ENCODE measurements at places on chromosomes 3 and 15.

- no peak for DNase-seq
Measured at GRCh38 chr3:160945336-160945735, 159.8 kb downstream of the B3GALNT1 start.

GRCh38 chr3:51966486-51966885 lies 768 bp downstream of the PCBP4 start:
- no peak for DNase-seq

DNA sequence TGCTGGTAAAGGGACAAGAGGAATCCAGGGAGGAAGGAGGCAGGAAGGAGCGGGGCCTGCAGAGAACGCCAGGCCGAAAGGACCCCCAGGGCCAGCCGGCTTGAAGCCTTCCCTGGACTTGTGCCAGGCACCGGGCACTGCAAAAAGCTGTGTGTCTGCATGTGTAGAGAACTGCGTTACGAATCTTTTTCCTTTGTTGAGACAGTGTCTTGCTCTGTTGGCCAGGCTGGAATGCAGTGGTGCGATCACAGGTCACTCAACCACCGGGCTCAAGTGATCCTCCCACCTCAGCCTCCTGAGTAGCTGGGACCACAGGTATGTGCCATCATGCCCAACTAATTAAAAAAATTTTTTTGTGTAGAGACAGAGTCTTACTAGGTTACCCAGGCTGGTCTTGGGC lies 17.0 kb upstream of the MUC4 start:
- no peak for DNase-seq

DNA sequence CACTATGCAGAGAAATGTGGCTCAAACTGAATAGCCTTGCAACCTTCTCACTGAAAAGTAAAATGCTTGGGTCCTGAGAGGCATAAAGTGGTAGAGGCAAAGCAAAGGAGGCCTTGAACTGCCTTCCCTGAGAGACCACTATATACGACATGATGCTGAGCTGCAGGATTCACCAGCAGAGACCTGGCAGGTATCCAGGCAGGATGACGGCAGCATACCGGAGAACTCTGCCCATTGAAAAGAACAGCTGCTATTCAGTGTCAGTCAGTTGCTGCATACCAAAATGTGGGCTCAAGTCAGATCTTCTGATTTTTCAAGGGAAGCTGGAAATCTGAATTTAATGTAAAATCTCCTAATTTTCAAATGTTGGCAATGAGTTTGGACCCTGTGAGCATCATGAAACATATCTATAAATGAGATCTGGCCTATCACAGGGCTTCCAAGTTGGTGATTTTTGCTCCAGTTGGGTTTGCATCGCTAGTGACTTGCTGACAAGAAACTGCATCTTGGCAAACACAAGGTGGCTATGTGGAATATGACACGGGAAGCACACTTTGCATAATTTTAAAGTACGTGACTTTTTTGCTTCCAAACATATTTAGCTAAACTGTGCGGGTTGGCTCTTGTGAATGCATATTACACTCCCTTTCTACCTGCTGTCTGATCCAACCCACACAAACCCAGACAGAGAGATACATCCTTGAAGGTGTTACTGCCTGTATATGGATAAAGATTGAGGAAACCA lies 529.0 kb downstream of the AGBL1 start:
- DNase-seq: no peak

GRCh38 chr3:123256256-123256655 lies 54.5 kb downstream of the SEC22A start:
- no peak for DNase-seq

- DNase-seq: no peak
Measured at GRCh38 chr3:47594792-47595191, 16.1 kb upstream of the CSPG5 start.

DNA sequence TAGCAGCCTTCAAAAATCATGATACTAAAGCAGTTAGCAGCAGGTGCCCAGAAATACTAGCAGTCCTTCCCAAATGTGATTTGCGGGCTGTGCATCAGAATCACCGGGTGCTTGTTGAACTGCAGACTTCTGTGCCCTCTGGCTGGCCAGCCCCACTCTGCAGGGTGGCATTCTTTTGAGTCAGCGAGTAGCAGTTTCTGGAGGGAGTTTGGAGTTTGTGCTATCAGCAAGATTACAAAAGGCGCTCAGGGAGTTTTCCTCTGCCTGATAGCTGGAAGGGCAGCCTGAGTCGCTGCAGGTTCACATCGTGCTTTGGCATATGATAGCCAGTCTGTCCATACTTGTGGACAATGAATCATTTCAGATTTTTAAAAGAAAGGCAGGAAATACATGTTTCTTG lies 57.6 kb downstream of the CLDN11 start:
- DNase-seq: no peak

- DNase-seq: no peak
Measured at GRCh38 chr3:179450901-179451264, 387 bp downstream of the GNB4 start.

GRCh38 chr3:39808467-39809180 lies 785 bp upstream of the MYRIP start:
- no peak for DNase-seq

- DNase-seq: no peak
Measured at GRCh38 chr3:130384476-130385025, 39.1 kb downstream of the COL6A5 start.

- DNase-seq: no peak
Measured at GRCh38 chr3:10187290-10187876, 22.7 kb downstream of the IRAK2 start.

- no peak for DNase-seq
Measured at GRCh38 chr3:152858170-152858800, 23.4 kb downstream of the P2RY1 start.

- no peak for DNase-seq
Measured at GRCh38 chr15:58628206-58628947, 121.1 kb downstream of the ADAM10 start.

DNA sequence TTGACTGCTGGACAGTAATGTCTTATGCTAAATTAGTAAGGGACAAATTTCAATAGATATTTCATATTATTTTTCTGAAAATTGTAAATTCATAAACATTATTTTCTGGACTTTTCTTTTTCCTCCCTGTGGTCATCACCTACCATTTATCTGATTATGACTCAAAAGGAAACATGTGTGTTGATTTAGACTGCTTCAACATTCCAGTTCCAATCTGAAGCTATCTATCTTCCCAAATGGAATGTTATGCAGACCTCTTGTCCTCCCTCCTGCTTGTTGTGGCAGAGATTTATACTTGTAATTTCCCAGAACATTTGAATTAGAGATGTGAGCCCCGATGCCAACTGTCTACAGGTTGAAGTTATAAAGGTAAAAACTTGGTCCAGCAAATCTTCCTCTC lies 803.4 kb downstream of the TUSC7 start:
- DNase-seq: no peak

DNA sequence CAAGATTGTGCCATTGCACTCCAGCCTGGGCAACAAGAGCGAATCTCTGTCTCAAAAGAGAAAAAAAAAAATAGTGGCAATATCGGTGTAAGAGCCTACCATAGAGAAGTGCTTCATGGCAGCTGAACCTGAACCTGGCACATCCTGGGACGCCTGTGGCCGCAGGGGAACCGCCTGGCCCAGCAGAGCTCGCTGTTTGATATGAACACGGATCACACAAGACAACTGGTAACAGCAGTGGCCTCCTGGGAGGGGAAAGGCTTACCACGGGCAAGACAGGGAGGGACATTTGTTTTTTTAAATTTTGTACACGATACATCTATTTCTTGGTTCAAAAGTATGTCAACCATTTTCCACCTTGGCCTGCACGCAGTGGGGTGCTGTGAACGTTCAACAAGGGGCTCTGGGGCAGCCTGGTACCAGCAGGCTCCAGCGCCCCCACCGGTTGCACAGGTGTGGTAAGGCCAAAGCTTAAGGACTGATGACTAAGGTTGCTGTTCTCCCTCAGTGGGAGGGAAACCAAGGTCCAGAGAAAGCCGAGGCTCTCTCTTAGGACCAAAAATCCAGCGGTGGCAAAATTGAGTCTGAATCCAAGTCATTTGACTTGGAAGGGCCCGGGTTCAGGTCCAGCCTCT lies 21.7 kb upstream of the EPHB3 start:
- no peak for DNase-seq

DNA sequence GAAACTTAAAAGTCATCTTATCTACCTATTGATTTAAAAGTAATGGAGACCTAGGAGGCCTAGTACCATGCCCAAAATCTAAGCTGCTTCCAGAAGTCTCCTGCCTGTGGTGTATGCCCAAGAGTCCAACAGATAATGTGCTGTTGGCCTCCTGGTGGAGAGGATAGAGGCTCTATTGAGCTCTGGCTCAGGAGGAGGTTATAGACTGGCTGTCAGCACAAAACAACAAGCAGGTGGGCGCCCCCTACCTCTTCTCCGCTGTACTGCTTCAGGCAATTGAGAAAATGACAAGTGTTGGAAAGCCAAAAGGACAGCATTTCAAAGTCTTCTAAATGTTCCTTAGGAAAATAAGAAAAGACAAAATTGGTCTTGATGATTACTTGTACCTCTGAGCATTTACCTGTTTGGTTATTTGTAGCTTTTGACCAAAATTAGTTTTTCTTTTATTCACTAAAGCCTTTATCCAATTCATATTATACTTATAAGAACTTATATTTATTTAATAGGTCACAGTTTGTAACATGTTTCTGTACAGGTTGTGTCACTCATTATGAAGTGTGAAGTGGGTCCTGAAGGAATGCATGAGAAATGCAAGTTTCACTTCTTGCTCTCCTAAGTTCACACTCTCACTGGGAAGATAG lies 17.2 kb upstream of the GNB5 start:
- no peak for DNase-seq

DNA sequence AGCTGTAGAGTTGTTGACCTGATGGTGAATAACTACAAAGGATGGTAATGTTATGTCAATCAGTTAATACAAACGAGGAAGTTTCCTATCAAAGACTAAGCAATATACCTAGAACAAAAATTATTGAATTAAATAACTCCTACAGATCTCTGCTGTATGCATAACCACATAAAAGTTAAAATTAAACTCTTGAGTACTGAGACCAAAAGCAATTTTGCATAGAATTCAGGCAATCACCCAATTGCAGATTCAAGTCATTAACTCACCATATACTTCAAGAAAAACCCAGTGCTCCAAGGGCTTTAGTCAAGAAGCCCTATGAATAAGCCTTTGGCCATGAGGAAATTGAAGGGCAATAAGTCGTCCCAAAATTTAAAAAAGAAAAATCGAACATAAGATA lies 518.8 kb downstream of the MECOM start:
- DNase-seq: no peak

DNA sequence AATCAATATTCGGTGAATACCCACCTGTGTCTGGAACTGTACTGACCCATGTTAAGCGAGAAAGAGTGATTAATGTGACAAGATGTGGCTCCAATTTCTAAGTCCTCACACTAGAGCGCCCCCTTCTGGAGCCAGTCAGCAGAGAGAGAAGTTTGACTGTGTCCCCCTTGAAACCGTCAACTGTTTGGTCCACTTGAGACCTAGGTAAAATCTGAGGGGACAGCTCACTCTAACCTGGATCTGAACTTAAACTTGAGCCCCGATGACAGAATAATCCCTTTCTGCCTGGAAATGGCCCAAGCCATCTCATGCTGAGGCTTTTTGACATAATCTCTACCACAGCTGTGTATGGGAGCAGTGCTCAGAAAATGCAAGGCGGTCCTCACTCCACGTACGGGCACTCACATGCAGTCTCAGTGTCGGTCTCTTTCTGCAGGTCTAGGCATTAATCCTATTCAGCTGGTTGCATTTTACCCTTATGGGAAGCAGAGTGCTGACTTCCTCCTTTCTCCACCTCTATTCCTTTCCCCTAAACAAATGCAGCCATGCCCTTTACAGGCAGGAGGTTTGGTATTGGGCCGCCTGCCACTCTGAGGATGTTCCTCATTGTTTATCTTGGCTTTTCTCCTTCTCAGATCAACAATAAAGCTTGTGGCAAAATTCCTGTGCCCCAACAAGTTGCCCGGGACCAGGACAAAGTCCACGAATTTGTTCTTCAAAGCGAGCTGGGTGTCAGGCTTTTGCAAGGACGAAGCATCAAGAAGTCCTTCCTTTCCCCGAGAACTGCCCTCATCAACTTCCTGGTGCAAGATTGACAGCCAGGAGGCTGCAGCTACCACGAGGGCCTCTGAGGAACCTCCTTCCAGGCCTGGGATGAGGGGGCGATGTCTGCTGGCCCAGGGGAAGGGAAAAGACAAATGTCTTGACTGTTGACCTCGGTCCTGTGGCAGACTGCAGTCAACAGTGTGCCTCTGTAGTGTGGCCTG lies 47.5 kb upstream of the LIMD1 start:
- no peak for DNase-seq

GRCh38 chr15:79064496-79064895 lies 26.1 kb downstream of the RASGRF1 start:
- DNase-seq: no peak

DNA sequence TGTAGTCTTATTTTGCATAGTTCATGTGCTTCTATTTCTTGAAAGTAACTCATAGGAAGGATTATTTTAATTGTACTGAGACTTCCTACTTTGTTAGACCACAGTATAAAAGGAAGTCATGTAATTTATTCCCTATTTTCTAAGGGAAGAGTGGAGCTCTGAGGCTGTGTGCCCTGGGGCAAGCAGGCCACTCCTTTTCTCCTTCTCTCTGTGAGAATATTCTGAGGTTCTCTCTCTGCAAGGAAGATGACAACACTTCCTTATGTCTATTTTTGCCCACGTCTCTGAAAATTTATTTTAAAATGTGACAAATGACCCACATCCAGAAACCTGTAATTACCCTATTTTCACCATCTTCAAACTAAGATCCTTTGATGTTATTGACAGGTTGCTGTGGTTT lies 11.0 kb downstream of the KCTD6 start:
- no peak for DNase-seq

- no peak for DNase-seq
Measured at GRCh38 chr3:126064627-126065258, 19.2 kb downstream of the SLC41A3 start.

- DNase-seq: no peak
Measured at GRCh38 chr3:134601539-134602439, 49.0 kb downstream of the KY start.

DNA sequence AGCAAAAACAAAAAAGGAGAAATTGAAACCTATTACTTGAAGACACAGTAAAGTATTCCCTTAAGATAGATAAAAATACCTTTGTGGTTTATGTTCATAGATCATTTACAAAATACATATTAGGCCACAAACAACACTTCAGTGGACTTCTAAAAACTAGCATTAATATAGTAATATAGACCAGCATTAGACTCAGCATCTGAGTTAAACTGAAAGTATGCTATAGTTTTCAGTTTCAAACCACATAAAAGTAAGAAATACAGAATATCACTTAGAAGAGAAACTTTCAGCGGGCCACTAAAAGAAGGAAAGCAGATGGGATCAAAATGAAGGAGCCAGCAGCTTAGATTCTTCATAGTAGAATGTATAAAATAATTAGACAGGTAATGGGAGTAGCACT lies 86.6 kb downstream of the MSL2 start:
- no peak for DNase-seq

DNA sequence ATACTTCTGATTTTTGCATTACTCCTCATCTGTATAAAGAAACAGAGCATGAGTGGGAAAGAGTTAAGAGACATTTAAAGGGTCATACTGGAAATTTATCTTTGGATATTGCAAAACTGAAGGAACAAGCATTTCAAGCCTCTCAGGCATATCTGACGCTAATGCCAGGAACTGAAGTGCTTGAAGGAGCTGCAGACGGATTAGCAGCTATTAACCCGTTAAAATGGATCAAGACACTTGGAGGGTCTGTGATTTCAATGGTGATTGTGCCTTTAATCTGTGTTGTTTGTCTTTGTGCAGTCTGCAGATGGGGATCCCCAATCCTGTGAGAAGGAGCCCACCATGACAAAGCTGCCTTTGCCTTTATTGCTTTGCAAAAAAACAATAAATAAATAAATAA lies 202.5 kb upstream of the UBE3A start:
- no peak for DNase-seq
